ENCODE measurements at places on chromosomes 6 and 20.

- no peak for DNase-seq
Observed at GRCh38 chr6:159919011-159919511, 28.3 kb downstream of the MAS1 start.

DNA sequence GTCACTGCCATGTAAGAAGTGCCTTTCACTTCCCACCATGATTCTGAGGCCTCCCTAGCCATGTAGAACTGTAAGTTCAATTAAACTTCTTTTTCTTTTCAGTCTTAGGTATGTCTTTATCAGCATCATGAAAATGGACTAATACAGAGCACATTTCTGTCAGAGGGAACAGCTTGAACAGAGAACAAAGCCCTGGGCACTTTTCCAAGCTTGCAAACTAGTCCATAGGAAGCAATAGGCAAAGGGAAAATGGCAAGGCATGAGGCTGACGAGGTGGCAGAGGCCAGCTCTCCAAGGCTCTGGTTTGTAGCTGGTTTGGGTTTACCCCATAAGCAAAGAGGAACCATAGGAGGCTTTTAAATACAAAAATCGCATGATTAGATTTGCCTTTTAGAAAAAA, 185.1 kb upstream of the HDDC2 start:
- DNase-seq, result no peak

DNA sequence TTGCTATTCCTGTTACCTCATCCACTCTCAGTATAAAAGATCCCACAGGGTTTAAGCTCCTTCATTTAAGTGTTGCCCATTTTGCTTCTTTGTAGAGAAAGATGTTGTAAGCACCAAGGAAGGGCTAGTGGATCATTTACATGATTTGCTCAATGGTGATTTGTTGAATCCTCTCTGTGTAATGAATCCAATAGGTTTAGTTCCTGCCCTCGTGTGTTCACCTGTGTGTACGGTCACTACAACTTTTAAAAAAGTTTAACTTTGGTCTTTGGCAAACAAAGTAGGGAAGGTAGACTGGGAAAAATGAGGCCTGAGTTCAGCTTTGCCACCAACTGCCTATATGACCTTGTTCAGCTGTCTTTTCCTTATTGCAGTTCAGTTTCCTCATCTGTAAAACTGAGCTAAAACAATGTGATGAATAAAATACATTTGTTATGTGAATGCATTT, 51.5 kb downstream of the DHX35 start:
- no peak for DNase-seq

GRCh38 chr6:36128793-36129192, 1.5 kb upstream of the MAPK13 start:
- DNase-seq, result no peak

- DNase-seq, result no peak
Observed at GRCh38 chr6:34813028-34813713, 21.3 kb downstream of the BLTP3A start.

- DNase-seq, result no peak
Observed at GRCh38 chr20:35174458-35175216, 2.8 kb downstream of the PROCR start.

DNA sequence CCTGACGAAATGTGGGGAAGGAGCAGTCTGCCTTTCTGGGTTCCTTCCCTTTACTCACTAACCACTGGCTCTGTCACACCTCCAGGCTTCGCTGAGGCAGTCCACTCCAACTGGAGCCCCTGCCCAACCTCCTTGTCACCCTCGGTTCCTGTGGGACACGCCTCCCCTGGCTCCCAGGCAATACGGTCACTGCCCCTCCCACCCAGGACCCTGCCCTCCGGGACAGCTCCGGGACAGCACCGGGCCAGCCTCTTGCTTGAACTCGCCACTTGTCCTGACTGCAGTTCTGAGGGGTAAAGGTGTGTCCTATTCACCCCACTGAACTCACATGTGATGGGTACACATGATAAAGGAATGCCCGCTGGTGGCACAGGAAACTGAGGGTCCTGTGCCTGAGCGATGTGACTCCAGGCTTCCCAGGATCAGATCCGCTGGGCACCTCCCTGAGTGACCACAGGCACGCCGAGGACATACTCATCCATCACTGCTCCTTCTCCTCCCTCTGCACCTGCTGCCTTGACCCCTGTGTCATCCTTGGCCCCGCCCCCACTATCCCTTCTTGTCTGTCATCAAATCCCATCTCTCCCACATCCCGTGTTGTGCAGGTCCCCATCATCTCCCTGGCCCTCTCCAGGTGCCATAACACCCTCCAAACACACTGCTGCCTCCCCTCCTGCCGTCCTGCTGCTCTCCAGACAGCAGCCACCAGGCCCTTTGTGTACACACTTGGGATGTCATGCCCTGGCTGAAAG, 7.9 kb downstream of the SDCBP2 start:
- DNase-seq, result no peak
